ENCODE measurements at places on chromosomes 7 and 10.

- no peak for DNase-seq
These were observed at the start of the genes DYDC1 and DYDC2 for GRCh38 chr10:80356563-80356988. Gene DYDC1, minus strand, starts transcription at chr10:80356755. Its CDS starts 4,154 bp downstream, at chr10:80352601. Gene DYDC2, plus strand, starts transcription at chr10:80356781. Its CDS starts 5,663 bp downstream, at chr10:80362444.

DNA sequence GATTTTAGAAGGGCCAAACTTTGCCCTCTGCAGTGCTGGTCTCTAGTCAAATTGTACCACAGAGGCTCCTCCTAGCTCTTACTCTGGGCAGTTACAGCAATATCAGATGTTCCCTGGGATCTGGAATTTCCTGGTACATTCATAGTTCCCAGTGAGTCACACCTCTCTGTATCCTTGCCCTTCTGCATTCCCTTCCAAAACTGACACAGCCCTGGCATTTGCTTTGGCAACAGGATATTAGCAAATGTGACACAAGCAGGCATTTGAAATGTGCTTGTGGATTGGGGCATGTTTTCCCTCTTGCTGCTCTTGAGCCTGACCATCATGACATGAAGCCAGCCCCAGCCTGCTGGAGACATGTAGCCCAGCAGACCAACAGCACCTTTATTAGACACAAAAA is 284.7 kb upstream of the AKR1E2 start:
- peak; percentile 96 for DNase-seq

- DNase-seq: no peak
These were observed 12.0 kb upstream of the SCART1 start for GRCh38 chr10:133441780-133442179.

- no peak for DNase-seq
These were observed 55.8 kb upstream of the PFKFB3 start for GRCh38 chr10:6146921-6147320.

- DNase-seq: no peak
These were observed 47.7 kb downstream of the LRRN3 start for GRCh38 chr7:111138586-111138985.

DNA sequence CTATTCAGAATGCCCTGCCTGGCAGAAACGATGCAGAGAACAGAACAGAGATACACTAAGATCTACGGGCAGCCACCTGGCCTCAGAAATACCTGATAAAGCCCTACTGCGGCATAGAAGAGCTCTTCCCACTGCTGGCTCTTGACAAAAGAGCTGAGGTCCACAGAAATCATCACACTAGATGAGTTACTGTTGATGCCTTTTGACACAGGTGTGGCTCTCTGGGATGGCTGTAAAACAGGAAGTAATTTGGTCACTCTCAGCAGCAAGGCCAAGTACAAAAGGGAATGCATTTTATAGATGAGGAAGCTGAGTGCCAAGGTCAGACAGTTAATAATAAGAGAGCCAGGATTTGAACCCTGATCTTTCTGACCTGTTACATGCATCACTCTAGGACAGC is 35.0 kb upstream of the ACSL5 start:
- DNase-seq: no peak

DNA sequence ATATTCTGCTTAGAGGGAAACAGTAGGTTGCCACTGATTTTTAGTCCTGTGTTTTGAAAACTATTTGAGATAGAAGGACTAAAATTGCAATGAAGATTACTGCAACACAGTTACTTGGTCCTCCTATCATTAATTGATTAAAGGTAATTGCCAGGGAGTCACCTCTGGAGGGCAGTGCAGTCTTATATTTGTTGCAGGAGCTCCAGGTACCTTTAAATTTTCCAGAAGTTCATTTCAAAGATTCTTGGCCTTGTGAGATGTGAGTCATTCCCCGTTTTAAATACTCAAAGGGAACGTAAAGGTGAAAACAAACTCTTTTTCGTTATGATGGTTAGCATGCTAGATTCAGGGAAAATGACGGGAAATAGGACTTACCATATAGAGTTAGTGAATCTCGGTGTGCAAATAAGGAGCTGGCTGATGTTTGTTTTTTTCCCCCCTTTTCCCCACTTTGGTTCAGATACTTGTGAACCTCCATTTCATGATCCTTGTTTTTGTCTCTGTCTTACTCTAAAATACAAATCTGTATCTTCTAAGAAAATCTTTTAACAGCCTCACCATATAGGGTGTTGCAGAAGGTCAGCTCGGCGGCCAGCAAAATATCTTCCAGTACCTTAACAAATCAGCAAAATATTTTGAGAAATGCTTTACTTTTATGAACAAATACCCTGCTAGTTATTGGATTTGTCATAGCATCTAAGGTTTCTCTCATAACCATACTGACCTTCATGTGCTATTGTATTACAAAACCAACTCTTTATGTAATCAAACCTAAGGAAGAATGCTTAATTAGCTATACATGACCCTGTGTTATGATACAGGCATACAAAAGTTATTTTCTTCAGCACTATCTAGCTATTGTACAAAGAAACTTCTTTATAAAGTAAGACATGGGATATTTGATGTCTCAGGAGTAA is 143.0 kb upstream of the HDAC9 start:
- peak; percentile 76 for DNase-seq

- DNase-seq: no peak
These were observed 148.4 kb downstream of the KLF6 start for GRCh38 chr10:3636356-3637181.

DNA sequence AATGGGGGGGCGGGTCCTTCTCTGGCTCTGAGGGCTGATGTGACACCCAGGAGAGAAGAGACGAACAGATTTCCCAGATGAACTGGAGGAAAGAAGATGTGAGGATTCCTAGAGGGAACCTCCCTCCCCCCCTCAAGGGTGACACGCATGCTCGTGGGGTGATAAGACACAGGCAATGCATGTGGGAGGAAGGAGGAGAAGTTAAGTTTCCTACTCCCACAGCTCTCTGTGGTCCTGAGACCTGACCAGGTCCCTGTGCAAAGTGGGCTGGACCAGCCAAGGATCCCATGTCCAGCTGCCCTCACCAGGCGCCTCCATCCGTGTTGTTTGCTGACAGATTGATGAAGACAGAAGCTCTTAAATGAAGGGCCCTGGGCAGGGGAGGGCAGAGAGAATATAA is 112.6 kb downstream of the SH3PXD2A start:
- no peak for DNase-seq

GRCh38 chr7:101232141-101232850 is 5.3 kb downstream of the CLDN15 start:
- DNase-seq: no peak

DNA sequence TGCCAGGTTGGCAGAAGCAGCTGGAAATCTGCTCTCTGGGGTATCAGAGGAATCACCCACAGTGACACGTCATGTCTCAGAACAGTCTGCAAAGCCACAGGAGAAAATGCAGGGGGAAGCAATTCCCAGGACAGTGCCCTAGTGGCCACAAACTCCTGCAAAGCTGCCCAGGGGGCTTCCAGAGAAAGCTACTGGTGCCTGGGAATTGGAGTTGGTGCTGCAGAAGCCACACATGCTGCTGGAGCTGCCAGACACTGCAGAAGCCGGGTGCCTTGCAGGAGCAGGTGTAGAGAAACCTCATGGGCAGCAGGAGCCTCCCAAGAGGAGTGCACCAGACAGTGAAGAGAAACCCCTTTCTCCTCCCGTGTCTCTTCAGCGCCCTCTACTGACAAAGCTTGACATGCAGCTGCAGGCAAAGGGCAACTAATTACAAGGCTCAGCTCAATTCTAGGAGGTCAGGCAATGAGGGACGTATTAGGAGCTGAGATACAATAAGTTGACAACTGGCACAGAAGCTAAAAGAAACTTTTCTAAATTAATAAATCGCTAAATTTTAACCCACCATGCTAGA is 30.2 kb upstream of the NUB1 start:
- DNase-seq: peak; percentile 10

DNA sequence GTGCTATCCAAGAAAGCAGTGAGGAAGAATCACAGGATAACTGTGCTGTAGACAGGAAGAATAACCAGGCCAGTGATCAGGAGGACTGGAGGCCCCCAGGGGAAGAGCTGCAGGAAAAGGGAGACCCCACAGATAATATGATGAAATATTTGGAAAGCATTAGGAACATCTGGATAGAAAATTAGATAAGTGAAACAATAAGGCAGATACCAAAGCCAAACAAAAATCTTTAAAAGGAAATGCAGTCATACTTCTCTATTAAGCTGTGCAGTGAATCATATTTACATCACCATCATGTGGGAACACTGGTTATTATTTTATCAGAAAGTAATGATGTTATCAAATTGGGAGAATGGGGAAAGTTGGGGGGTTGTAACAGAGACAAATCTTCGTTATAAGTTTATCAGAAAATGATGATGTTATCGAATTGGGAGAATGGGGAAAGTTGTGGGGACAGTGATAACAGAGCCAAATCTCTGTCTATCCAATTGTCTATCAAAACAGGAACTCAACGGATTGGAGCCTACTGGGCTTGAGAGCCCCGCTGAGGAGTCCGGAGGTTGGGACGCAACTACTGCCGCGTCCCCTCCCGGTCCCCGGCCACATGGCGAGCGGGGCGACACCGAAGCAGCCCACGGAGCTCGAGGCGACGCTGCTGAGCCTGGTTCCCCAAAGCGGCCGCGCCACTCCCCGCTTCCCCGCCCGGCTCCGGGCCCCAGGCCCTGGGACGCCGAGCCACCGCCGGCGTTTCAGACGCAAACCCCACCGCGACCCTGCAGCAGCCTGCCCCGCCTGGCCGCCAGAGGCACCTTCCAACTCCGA is 14.0 kb upstream of the RALA start:
- peak; percentile 68 for DNase-seq

GRCh38 chr10:36030516-36030915 is 388.4 kb upstream of the FZD8 start:
- no peak for DNase-seq

GRCh38 chr10:18418541-18419215 is 232.7 kb downstream of the NSUN6 start:
- DNase-seq: no peak

- DNase-seq: no peak
These were observed 10.0 kb upstream of the MEST start for GRCh38 chr7:130481898-130482297.

DNA sequence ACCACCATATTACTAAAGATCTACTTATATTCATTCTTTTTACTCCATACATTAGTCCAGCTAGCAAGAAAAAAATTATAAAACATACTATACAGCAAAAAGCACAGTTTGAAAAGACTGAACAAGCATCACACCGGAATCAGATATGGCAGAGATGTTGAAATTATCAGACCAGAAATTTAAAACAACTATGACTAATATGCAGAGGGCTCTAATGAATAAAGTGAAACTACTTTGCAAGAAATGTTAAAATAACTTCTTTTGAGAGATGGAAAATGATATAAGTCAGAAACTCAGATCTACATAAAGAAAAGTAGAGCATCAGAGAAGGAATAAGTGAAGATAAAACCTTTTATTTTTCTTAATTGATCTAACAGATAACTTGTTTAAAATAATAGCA is 50.9 kb downstream of the SGCE start:
- no peak for DNase-seq

GRCh38 chr10:58013406-58013805 is 254.3 kb downstream of the IPMK start:
- no peak for DNase-seq

DNA sequence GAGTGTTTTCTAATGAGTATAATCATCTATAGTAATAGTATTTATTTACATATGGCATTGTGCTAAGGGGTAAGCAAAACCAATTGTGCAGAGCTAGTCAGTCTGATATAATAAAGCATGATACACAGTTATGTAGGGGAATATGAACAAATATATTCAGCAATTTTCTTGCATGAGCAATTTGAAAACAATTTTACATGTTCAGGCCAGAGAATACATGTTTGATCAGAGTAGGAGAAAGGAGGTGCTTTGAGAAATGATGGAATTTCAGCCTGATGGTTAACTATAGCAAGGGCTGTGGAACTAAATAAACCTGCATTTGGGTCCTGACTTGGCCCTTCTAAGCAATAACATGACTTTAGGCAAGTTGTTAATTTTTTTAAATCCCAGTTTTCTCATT is 214.5 kb downstream of the TWIST1 start:
- DNase-seq: no peak

DNA sequence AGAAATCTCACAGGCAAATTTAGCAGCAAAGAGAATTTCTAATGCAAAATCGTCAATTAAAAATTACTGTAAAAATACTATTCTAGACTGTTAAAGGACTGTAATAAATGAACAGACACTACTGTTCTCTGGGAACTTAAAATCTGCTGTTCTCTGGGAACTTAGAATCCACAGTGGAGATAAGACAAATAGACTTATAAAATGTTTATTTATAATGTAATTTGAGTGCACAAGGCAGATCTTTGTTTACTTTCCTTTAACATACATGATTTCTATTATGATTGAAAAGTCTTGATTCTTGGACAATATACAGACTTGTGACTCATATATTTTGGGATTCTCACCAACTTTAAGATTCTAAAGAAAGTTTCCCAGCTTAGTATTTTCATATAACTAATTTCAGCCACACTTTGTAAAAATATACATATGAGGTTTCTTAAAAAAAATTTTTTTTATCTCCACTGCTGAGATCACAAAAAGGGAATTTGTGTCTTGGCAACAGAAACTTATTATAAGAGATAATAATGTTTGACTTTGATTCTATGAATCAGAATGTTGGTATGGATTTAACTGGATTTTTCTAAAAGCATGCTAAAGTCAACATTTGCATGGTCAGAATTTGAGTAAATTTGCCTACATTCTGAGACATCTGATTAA is 166.3 kb upstream of the RHOBTB1 start:
- DNase-seq: no peak

DNA sequence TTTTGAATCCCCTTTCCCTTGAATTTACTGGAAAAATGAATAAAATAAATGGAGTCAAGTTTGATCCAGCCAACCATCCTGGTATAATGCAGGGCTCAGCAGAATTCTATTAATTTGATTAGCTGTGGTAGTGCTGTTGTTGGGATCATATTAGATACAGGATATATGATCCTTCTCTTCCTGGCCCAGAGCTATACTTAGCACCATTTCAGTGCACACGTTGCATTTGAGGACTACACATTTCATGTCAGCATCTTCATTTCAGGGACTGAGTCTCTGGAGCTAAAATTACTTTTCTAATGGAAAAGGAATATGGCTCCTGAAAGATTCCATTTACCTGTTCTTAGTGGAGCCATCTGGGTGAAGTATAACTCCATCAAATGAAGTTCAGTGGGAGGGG is 240.3 kb downstream of the BMPER start:
- DNase-seq: no peak

DNA sequence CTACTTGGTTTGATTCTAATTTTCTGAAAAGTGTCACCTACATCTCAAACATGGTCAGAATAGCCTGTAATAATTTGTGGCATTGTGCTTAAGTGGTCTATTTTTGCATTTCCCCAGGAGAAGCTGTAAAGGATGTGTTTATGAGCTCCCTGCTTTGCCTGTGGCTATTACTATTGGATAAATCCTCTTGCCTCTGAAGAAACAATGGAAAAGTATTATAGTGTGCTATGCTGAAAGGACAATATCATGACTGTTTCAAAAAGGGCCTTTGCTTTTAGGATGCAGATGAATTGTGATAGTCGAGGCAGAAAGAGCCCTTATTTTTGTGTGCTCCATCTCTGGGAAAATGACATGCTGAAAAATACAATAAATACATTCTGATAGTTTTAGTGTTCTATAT is 94.1 kb upstream of the ARMC3 start:
- DNase-seq: no peak
